ENCODE measurements at places on chromosomes 16 and 17.

DNA sequence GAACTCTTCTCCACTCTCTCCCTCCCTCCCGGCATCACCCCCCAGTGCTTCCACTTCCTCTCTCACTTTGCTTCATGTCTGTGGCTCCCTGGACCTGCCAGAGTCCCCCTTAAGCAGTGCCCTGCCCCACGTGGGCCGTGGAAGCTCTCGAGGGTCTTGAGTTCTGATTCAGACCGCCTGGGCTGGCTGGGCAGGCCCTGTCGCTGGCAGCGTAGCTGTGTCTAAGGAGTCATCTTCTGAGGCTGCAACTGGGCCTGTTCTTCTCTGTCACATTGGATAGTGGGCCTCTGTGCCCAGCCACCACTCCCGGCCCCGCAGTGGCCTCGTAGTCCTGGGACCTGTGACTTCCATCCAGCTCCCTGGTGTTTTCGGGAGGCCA lies 30.7 kb downstream of the MNT start:
- no peak for DNase-seq

DNA sequence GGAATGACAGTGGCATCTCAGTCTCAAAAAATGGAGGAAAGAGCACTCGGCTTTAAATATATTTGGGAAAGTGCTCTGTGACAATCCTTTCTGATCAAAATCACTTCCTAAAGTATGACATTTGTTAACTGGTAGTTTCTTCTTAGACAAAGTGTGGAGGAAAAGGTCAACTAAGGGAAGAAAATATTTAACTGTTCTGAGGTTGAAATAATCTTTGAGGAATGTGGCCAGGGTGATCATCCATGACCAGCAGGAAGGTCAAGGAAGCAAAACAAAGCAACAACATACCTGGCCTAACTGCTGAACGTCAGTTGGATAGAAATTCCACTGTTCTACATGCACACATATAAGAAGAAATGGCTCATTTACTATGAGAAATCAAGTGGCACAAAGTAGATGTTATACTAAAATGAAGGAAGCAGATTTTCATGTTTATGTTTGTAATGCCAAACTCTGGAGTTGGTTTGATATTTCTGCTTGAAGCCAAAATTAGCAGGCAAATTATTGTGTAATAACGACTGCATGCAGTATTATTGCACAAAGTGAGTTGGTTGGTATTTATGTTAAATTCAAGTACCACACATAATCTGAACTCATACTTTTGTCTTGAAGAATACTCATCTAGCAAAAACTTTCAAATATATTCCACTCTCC lies 87.3 kb upstream of the CORO6 start:
- DNase-seq = no peak

DNA sequence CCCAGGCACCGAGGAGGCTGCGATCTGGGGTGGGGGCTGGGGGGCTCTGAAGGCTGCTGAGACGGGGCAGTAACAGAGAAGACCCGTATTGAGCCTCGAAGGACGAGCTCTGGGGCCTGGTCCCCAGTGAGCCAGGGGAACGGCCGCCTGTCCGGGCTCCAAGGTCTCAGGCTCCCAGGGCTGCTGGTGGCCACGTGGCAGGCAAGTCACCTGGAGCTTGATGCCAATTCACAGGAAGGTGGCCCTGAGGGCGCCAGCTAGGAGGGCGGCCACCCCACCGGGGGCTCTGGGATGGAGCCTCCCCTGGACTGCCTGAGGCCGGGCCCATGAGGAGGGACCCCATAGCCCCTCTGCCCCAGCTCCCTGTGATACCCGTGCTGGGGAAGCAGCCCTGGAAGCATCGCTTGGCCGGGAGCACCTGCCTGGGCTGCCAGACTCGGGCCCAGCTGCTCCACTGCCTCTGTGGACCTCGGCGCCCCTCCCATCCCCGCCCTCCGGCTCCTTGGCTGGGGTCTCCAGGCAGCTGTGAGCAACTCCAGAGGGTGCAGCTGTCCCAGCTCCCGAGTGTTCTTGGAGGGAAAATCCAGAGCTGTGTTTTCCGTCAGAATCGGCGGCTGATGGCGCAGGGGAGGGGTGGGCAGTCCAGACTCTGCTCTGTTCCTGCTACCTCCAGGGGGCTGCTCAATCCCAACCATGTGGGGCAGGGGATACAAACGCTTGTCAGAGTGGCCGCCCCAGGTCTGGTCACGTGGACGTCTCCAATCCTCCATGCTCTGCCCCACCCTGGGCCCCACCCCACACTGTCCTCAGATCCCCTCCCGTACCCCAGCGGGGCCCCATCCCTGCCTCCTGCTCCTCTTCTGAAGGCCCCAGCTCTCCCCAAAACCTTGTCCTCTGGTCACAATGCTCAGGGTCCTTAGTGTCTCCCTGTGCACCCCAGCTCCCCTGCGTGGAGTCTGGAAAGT lies 67.2 kb upstream of the GNG13 start:
- no peak for DNase-seq

- DNase-seq = no peak
Observed at GRCh38 chr17:69096541-69096940, 35.8 kb upstream of the ABCA9 start.

- DNase-seq = no peak
Observed at GRCh38 chr16:85552980-85553435, 60.1 kb upstream of the GSE1 start.

DNA sequence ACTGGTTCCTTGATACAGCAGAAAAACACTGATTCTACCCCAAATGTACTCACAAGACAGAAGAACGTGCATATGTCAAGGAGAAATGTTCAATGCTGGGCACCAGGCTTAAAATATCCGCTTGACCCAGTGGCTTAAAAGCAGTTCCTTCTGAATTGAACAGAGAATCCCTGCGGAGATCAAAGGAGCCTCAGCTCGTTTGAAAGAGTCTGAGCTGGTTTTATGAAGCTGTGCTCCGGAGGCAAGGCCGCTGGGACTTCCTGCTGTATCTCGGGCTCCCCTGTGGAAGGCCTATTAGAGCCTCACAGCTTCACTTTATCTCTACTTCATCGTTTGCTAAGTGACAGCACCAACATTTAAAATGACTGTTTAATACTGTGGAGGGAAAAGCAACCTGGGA lies 2.2 kb downstream of the LMF1 start:
- DNase-seq = peak; percentile 51

GRCh38 chr16:13234999-13235398 lies 333.6 kb downstream of the SHISA9 start:
- DNase-seq = no peak

- peak; percentile 68 for DNase-seq
Observed at GRCh38 chr16:10951026-10951425, 6.7 kb downstream of the CLEC16A start.

- DNase-seq = peak; percentile 64
Observed at GRCh38 chr17:50532452-50533024, at the start of gene EPN3. TSS of gene EPN3 (plus strand) at chr17:50532735. CDS start at chr17:50536557, 3,822 bp downstream.

DNA sequence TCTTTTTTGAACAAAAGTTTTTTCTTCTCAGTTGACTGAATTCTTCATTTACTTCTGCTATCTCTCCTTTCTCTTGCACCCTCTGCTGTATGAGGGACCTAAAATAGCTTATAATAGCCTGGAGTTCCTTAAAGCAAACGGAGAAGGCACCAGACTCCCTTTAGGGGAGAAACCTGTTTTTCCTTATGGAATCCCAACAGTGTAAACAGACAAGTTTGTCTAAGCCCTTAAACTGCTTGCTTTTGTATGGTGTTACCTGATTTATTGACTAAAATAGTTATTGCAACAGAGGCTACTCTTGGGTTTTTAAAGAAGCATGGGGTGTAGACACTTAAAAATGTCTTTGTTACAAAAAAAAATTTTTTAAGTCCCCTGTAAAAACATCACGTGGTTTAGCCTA lies 12.9 kb upstream of the TRIM25 start:
- no peak for DNase-seq

- no peak for DNase-seq
Observed at GRCh38 chr16:72278301-72278700, 106.3 kb upstream of the PMFBP1 start.

DNA sequence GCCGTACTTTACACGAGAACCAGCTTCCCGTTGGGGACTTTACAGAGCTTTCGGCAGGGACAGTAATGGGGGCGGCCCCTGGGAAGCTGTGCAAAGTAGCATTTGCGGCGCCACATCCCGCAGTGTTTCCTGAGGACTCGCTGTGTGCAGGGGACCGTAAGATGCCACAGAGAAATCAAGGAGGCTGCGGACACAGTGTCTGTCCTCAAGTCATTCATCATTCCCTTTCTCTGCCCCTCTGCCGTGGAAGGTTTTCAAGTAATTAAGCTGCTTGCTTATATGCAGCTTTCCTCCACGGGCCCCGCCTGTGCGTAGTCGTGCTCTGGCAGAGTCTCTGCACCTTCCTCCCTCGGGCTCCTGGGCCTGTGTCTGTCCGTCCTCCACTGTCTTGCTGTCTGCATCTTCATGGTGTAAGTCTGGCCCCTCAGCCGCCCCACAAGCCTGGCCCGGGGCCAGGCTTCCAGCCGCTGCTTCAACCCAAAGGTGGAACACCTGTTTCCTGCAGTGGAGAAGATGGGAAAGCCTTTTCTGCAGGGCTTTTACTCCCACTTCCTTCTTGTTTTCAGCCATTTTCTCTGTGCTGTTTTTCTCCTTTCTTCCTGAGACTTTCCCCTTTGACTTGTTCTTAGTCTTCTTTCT lies 216.9 kb upstream of the CHMP6 start:
- no peak for DNase-seq

DNA sequence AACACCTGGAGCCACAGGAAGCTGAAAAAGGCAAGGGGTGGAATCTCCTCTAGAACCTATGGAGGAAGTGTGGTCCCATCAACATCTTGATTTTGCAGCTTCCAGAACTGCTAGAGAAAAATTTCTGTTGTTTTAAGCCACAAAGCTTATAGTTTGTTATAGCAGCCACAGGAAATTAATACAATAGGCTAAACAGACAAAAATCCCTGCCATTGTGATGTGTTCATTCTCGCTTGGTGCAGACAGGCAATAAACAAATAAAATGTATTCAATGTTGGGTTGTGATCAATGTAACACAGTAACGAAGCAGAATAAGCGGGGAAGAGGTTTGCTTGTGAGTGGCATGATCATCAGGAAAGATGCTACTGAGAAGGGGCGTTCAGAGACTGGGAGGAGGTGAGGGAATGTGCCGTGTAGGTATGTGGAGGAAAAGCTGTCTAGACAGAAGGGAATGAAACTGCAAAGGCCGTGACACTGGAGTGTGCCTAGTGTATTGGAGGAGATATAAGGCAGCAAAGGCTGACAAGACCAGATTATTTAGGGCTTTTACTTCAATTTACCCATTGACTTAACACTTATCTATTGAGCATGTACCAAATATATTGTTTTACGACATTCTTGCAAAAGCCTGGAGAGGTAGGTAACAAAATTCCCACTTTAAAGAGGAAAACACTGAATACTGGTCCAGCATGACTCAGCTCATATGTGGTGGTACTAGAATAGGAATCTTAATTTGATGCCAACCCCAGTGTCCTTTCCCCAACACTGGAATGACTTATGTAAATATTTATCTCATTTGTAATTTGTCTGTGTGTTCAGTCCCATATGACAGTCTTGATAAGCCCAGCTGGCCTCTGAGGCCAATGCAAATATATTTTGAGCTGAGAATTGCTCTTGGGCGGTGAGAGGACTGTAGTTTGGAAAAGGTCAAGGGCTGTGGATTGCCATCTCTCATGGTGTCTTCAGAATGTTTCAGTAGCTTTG lies 375.9 kb downstream of the CDH13 start:
- DNase-seq = peak; percentile 3

All from umbilical cord (tissue), 2 donors.